ENCODE measurements at places on chromosomes 5 and 9. TPM values are rescaled to one million over a fixed set of nuclear protein-coding genes. Genes with fewer than 3 reads are reported as not detected.

- no peak for DNase-seq
Measured at GRCh38 chr9:12980085-12980851, 205.4 kb downstream of the LURAP1L start.

DNA sequence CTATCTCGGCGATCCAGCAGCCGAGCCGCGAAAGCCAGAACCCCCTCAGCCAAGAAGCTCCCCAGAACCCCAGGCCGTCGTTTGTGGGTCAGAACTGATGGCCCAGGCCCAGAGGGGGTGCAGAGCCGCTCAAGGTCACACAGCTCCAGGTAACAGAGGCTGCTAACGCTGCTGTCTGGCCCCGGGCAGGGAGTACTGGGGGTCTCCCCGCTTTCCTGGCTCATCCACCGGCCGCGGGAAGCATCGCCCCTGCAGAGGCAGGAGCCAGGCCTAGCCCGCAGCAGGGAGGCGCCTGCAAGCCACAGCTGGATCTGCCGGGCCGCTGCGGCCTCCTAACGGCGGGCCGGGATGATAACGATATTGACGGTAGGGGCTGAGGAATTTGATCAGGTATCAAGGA lies 39.4 kb upstream of the CTSV start:
- DNase-seq: no peak

GRCh38 chr9:113139225-113139829 lies 11.5 kb upstream of the SLC31A2 start:
- no peak for DNase-seq

GRCh38 chr5:4099386-4099785 lies 503.8 kb downstream of the IRX1 start:
- DNase-seq: no peak

GRCh38 chr5:3364941-3365340 lies 230.7 kb upstream of the IRX1 start:
- DNase-seq: no peak

- no peak for DNase-seq
Measured at GRCh38 chr9:32463500-32464293, 62.3 kb downstream of the RIGI start.

GRCh38 chr5:130885027-130885426 lies 280.0 kb downstream of the HINT1 start:
- DNase-seq: no peak

- no peak for DNase-seq
Measured at GRCh38 chr9:116464987-116465571, 222.0 kb upstream of the TRIM32 start.

- no peak for DNase-seq
Measured at GRCh38 chr9:77910194-77910621, 121.4 kb downstream of the GNAQ start.

DNA sequence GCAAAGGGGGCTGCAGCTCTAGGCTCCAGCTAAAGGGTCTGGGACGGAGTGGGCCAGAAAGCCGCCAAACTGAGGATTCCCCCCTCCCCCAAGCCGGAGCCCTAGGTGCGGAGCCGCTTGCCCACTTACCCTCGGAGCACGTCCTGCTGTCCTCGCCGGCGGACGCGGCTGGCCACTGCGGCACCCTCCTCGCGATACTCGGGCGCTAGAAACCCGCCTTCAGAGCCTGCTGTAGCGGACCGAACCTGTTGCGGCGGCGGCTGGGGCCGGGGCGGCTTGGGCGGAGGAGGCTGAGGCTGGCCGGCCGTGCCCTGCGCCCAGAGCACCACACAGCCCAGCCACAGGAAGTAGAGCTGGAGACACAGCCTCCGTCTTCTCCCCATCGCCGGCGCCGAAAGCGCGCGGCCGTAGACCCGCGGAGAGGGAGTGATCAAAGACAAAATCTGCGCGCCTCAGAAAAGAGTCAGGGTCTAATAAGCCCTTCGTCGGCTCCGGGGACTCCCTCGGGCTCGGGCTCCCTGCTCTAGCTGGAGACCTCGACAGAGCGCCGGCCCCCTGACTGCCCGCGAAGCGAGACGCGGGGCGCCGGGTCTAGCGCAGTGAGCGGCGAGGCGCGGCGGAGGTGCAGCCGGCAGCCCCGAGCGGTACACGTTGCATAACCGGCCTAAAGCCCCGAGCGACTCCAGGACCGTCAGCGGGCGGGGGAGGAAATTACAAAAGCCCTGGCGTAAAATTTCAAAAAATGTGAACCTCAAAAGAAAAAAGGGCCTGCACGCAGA lies 635 bp downstream of the FBN2 start:
- DNase-seq: peak; percentile 48

GRCh38 chr9:133406480-133407307 lies 11.1 kb downstream of the REXO4 start:
- DNase-seq: peak; percentile 80

GRCh38 chr5:57911438-57911837 lies 428.8 kb upstream of the ACTBL2 start:
- DNase-seq: no peak

GRCh38 chr5:28132151-28132550 lies 1093.8 kb upstream of the CDH9 start:
- DNase-seq: no peak

GRCh38 chr5:173963867-173964441 lies 25.0 kb upstream of the C5orf47 start:
- DNase-seq: no peak

The TAF11L10 gene
- not detected for total RNA-seq

The RNF14 gene
- 104 TPM for total RNA-seq

The ZNF879 gene
- total RNA-seq: 4.0 TPM

The SLC45A2 gene
- not detected for total RNA-seq

The SLC6A7 gene
- not detected for total RNA-seq

The MAP3K1 gene
- 5.6 TPM for total RNA-seq

The ASS1 gene
- 74.4 TPM for total RNA-seq
